ENCODE measurements at places on chromosomes 12 and 14.

DNA sequence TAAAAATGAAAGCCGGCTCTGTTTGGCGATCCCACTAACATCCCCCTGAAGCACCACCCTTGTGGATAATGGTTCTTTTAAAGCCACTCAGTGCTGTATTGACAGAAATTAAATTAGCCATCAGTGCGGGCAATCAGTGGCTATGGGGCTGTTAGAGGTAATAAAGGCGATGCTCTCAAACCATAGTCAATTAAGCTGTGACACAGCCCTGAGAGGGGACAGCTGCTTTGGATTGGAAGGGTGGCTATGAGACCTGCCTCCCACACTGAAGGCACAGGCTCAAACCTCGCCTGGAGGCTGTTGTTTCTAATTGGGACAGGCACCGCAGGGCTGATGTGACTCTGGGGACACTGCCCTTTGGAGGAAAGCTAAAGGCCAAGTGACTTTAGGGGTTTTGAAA is 562.2 kb downstream of the VRK1 start:
- no peak for DNase-seq

DNA sequence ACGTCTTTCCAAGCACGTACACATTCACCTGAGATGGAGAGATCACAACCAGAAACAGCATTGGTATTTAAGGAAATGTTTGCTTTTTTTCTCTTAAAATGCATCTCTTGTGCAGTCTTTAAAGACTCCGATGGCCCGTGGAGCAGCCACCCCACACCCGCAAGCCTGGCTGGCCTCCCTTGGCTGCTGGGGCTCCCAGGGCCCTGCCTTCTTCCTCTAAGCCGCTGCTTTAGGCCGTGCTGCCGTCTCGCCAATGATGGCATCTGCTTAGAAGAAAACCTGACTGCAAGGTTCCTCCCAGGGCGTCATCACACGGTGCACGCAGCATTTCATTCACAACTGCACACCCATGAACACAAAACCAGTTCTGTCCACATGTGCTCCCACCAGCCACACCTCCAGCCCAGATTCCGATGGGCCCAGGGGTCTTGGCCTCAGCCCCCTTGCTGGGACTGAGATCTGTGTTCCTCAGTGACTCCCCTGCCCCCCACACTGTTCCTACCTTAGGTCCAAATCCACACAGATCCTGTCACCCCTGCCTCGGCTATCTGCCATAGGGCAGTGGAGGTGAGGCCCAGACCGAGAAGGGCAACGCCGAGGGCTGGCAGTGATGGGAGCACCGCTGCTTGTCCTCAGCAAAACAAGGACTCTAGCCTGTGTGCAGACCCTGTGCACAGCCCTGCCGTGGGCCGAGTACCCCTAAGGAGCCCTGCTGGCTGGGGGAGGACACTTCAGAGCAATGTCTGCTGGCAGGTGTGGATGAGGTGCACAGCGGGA is 4.4 kb downstream of the BTBD6 start:
- no peak for DNase-seq

- DNase-seq, result no peak
Observed at GRCh38 chr12:97886511-97887176, 424.0 kb downstream of the RMST start.

GRCh38 chr12:117680312-117680711 is 288.5 kb downstream of the KSR2 start:
- no peak for DNase-seq

- DNase-seq, result no peak
Observed at GRCh38 chr12:3313066-3313465, 177.9 kb upstream of the PRMT8 start.

DNA sequence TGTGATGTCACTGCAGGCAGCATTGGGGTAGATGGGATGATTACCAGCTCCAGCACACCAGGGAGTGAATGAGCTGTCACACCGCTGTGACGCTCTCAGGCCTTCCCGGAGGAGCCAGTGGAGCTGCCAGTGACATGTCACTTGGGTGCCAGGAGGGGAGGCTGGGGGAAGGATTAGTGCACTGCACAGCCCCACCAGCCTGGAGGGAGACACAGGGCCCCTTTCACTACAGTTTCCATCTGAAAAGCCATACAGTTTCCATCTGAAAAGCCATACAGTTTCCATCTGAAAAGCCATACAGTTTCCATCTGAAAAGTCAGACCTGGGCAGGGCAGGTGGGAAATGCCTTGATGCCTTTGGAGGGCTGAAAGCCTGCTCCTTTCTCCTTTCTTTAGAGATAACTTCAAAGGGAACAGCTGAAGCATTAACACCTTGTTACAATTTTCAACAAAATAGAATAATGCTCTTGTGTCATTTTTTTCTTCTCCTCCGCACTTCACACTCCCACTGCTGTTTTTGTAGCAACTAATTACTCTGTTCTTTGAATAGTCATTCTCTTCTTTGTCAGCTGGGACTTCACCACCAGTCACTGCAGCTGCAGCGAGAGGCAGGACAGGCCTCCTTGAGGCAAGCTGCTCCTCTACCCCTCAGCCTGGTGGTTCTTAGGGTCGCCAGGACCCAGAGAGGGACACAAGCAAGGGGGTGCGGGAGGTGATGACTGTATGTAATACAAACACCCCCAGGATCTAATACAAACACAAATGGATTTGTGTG is 256.9 kb upstream of the RGS6 start:
- no peak for DNase-seq

DNA sequence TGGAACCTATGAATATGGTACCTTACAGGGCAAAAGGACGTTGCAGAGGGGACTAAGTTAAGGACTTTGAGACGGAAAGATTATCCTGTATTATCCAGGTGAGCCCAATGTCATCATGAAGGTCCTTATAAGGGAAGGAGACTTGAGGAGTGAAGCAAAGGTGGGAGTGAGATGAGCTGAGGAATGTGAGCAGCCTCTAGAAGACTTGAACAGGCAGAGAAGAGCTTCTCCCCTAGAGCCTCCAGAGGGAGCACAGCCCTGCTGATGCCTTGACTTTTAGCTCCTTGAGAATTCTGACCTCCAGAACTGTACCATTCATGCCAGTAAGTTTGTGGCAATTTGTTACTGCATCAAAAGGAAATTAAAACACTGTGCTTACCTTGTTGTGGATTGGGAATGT is 41.8 kb upstream of the DCD start:
- DNase-seq, result no peak

- no peak for DNase-seq
Observed at GRCh38 chr12:46406352-46407027, 33.9 kb upstream of the SLC38A2 start.

DNA sequence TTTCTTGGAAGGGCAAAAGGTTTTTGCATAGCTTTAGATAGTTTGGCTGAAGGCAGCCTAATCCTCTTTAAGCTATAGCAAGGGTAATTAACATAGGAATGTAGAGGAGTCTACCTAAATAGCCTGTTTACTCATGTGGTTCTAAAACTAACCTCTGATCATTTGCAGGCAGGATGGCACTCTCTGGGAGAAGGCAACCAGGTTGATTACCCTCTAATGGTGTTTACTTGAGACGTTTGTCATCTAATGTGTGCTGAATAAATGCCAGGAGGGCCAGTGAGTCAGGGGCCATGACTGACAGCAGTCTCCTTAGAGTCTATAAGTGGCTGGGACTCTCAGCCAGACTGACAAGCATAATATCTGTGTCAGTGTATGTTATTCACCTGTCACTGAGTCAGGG is 286.4 kb downstream of the PCNX1 start:
- no peak for DNase-seq

- DNase-seq, result no peak
Observed at GRCh38 chr14:45251912-45252311, 1.1 kb downstream of the MIS18BP1 start.

GRCh38 chr12:2053691-2054090 is 904 bp downstream of the CACNA1C start:
- no peak for DNase-seq

DNA sequence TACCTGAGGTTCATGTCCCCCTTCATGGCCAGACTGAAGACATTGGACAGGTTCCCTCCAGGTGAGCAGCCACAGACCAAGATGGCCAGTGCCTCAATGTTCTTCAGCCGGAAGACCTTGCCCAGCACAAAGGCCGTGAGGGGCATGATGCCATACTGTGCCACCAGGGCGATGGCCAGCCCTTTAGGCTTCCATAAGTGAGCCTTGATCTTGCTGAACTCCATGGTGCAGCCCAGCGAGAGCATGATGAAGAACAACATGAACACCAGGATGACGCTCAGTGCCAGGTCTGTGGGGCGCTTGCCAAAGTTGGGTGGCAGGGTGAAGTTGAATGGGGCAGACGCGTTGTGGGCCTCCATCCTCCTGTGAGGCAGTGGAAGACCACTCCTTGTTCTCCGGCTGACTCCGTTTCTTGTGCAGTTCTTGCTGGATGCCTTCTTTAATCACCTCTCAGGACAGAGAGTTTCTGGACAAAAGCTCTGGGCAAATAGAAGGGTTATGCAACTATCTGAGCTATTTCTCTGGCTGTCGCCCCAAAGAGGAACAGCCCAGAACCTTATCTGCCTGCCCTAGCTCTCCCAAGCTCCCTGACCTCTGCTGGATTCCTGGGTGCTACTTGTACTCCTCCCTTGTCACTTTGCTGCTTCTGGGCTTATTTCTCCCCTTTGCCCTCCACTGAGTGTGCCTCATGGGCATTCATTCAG is at the start of gene SLC10A1:
TSS of gene SLC10A1 (minus strand) at position 445 of the 704 bp plus-strand sequence. CDS start at position 359, 86 bp downstream.
- DNase-seq, result no peak

- DNase-seq, result no peak
Observed at GRCh38 chr14:42112108-42112507, 505.4 kb downstream of the LRFN5 start.

DNA sequence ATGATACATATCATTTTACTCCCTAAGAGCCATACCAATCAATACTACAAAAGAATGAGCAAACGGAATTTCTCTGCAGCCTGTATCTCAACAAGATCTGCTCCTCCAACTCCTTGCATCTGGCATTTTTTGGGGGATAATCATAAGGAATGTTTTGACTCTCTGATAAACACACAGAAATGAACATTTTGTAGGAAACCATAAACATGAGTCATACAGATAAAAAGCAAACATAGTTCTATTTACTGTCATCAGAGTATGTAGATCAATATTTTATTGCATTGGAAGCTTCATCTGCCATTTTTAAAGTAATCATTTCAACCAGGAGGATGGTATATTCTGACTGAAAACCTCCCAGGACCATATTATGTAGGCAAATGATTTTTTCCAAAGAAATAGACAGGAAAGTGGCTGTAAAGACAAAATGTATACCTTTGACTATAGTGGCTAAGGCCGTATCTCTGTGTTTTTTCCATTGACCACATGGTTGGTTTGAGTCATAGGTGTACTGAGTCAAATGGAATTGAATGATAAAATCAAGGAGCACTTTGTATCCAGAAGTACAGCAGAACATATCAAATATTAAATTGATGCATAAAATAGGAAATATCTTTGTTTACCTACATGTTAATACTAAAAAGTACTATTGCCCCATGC is 32.4 kb upstream of the CD69 start:
- no peak for DNase-seq

DNA sequence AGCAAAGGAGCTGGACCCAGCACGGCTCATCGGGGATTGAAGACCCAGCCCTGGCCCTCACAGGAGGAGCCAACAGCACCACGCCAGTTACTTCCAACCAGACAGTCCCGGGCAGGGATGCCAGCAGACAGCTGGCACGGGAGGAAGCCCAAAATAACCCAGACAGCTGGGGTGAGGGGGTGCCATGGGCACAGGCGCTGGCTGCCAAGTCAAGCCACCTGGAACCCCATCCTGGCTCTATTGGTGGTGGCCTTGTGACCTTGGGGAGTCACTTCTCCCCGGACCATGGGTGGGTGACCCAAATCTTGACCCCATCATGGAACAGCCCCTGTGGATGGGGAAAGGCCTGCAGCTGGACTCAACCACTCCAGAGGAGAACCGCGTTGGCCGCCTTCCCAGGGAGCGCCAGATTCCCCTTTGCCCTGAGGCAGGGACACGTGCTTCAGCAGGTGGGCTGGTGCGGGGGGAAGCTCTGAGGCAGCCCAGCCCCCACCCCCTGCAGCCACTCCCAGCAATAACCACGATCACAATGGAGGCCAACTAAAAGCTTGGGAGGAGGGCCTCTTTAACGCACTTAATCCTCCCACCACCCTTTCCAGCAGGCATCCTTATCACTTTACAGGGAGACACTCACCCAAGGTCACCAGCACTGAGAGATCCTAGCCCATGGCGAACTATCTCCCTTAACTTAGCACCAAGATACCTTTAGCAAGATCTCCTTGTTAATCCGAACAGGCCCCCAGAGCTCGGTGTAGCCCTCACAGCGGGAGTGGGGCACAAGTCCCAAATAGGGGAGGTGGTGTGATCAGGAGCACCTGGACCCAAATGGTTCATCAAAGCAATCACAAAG is 4.7 kb upstream of the RHOF start:
- no peak for DNase-seq

DNA sequence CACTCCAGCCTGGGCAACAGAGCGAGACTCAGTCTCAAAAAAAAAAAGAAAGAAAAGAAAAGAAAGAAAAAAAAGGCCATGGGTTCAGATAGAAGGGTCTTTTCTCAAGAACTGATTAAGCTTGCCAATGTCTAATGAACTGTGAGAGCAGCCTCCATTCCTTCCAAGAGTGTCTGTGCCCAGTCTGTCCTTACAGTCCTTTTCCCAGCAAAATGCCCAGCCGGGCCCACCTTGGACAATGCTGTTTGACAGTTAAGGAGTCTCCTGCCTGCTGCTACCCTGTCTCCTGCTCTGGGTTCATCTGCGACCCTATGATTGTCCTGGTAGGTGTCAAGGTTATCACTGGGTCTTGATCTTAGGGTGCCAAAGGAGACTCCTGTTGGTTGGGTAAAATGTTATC is 21.4 kb downstream of the SYNE3 start:
- DNase-seq, result no peak

GRCh38 chr14:96194657-96195431 is 9.8 kb upstream of the BDKRB2 start:
- no peak for DNase-seq

- no peak for DNase-seq
Observed at GRCh38 chr14:88044776-88045446, 40.0 kb downstream of the GPR65 start.
